ENCODE measurements at places on chromosomes 4 and X.

- no peak for DNase-seq
Observed at GRCh38 chr4:64360664-64361398, 48.4 kb downstream of the TECRL start.

- DNase-seq = no peak
Observed at GRCh38 chr4:129080129-129080528, 13.2 kb downstream of the SCLT1 start.

- DNase-seq = no peak
Observed at GRCh38 chrX:68728186-68728585, 80.7 kb downstream of the STARD8 start.

GRCh38 chr4:97103252-97103651 lies 1040.0 kb downstream of the STPG2 start:
- DNase-seq = no peak

GRCh38 chr4:134326866-134327265 lies 125.3 kb upstream of the PABPC4L start:
- DNase-seq = no peak

- DNase-seq = no peak
Observed at GRCh38 chrX:107700317-107700774, 72.0 kb downstream of the PRPS1 start.

All from GM10248 (cell line).